ENCODE measurements at places on chromosomes 3 and 15. TPM values are rescaled to one million over a fixed set of nuclear protein-coding genes. Genes with fewer than 3 reads are reported as not detected.

ARHGEF26 gene
- total RNA-seq, result 7.4 TPM

SLC28A2 gene
- total RNA-seq, result not detected

SLC30A4 gene
- total RNA-seq, result 4.7 TPM

RBP2 gene
- total RNA-seq, result not detected

MASP1 gene
- not detected for total RNA-seq

MEF2A gene
- total RNA-seq, result 49.6 TPM

AVEN gene
- total RNA-seq, result 37.5 TPM

CHRNA7 gene
- 0.10 TPM for total RNA-seq

ZMYND10 gene
- total RNA-seq, result 0.62 TPM

C3orf33 gene
- total RNA-seq, result 7.5 TPM

CFAP92 gene
- total RNA-seq, result 0.34 TPM

MKRN2OS gene
- total RNA-seq, result not detected

NPAP1 gene
- total RNA-seq, result not detected

PRSS50 gene
- not detected for total RNA-seq

DNASE1L3 gene
- not detected for total RNA-seq

ITIH3 gene
- 2.2 TPM for total RNA-seq

HYKK gene
- 9.9 TPM for total RNA-seq

SCAPER gene
- 22.7 TPM for total RNA-seq

APOD gene
- total RNA-seq, result 0.17 TPM

CCNB2 gene
- total RNA-seq, result 118 TPM

GOLGA8O gene
- total RNA-seq, result not detected

ATP8B4 gene
- 0.34 TPM for total RNA-seq

FOXB1 gene
- not detected for total RNA-seq

PLCB2 gene
- total RNA-seq, result not detected

NLGN1 gene
- 0.72 TPM for total RNA-seq

ANKUB1 gene
- total RNA-seq, result not detected

ZPLD1 gene
- total RNA-seq, result not detected

SMCO1 gene
- not detected for total RNA-seq

ST8SIA2 gene
- total RNA-seq, result not detected

ACTC1 gene
- total RNA-seq, result 0.29 TPM

GNAT1 gene
- total RNA-seq, result not detected

FGF7 gene
- not detected for total RNA-seq

GALNT15 gene
- total RNA-seq, result not detected

CYP1A1 gene
- 0.17 TPM for total RNA-seq

CACNA1D gene
- 0.05 TPM for total RNA-seq

CGNL1 gene
- 4.7 TPM for total RNA-seq

ZNF662 gene
- total RNA-seq, result not detected

MORC1 gene
- total RNA-seq, result not detected

ONECUT1 gene
- total RNA-seq, result not detected

GOLGA6L10 gene
- 0.07 TPM for total RNA-seq

U2SURP gene
- total RNA-seq, result 165 TPM

SPSB4 gene
- total RNA-seq, result 2.9 TPM

TMCO5A gene
- not detected for total RNA-seq

MCTP2 gene
- total RNA-seq, result not detected

ITGA11 gene
- 1.9 TPM for total RNA-seq

NMD3 gene
- total RNA-seq, result 78.5 TPM

UBA7 gene
- 19.7 TPM for total RNA-seq

ZNF80 gene
- total RNA-seq, result not detected

SCAANT1 gene
- not detected for total RNA-seq

FOXL2NB gene
- total RNA-seq, result 2.3 TPM

P2RY14 gene
- total RNA-seq, result 0.05 TPM

HYAL3 gene
- total RNA-seq, result 9.7 TPM

TYRO3 gene
- total RNA-seq, result 10.7 TPM

ZNF774 gene
- total RNA-seq, result 1.8 TPM

TNK2 gene
- total RNA-seq, result 14.6 TPM

SERINC4 gene
- total RNA-seq, result not detected

Data from A172 (cell line).